HS-5 (cell line): ENCODE measurements at places on chromosomes 5 and 9.
A peak's percentile ranks its signal among the peaks of the same experiment; 100 is the strongest.

DNA sequence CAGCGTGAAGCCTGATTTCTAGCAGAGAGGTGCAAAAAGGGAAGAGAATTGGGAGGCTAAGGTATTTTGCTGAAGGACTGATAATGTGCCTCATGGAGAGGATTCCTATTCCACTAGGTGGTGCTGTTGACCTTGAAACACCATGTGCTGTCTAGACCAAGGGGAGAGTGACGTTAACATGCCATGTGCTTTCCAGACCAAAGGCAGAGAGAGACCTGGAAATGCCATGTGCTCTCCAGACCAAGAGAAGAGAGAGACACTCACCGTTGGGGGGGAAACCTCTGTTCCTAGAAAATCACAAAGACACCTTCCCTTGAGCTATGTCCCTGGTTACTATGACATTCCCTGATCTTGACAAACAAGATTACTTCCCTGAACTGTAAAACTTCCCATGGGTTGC lies 286.0 kb upstream of the TUSC1 start:
- peak; percentile 54 for DNase-seq

DNA sequence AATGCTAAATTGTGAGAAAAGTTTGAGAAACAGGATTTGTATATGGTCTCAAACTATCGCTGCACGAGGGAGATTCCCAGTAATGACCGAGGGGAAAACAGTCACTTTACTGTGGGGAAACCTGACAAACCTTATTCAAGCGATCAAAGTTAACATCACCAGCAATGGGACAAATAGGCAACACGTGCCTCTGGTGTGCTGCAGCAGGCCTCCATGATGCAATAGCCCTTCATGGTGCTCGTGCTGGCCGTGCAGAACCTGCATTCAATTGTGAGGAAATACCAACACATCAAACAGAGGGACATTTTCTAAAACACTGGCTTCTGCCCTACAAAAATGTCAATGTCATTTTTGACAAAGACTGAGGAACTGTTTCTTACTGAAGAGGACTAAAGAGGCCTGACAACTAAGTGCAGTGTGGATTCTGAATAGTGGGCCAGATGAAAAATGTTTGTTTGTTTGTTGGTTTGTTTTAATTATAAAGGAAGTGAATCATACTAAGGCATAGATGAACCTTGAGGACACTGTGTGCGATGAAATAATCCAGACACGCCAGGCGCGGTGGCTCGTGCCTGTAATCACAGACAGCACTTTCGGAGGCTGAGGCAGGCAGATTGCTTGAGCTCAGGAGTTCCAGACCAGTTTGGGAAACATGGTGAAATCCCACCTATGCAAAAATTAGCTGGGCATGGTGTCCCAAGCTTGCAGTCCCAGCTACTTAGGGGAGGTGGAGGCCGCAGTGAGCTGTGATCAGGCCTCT lies 17.6 kb upstream of the MARCHF6 start:
- no peak for DNase-seq

DNA sequence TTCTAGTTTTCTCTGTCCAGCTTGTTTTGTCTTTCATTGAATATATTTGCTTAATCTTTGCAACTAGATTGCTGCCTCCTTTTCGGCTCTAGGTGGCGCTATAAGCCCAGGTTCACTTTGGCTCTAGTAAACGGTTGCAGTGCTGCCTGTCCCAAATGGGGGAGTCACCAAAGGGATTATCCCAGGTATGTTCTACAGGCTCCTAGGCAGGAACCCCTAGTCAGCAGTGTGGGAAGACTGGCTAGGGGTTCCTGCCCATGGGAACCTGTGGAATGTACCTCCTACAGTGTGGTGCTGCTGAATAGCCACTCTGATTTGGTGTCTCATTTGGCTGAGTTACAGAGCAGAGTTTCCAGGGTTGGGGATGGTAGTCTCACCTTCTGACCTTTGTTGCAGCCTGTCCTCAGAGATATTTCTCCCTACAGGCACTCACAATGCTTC lies 85.2 kb downstream of the ARSB start:
- no peak for DNase-seq

DNA sequence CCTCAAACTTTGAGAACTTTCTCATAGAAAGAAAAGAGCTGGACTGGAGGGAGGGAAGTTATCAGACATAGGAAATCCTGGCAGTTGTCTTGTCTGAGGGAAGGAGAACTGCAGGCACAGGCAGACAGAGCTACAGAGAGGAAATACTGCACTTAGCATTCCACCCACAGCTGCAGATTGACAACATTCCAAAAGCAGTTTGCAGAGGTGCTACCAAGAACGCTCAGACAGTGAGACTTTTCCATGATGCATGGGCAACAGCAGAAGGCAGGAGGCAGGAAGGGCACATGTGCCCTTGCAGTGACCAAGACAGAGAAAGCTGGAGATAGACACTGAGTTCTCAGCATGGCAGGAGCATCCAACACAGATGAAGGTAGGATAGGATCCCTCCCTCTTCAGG lies 327.5 kb upstream of the ZNF462 start:
- DNase-seq = no peak

DNA sequence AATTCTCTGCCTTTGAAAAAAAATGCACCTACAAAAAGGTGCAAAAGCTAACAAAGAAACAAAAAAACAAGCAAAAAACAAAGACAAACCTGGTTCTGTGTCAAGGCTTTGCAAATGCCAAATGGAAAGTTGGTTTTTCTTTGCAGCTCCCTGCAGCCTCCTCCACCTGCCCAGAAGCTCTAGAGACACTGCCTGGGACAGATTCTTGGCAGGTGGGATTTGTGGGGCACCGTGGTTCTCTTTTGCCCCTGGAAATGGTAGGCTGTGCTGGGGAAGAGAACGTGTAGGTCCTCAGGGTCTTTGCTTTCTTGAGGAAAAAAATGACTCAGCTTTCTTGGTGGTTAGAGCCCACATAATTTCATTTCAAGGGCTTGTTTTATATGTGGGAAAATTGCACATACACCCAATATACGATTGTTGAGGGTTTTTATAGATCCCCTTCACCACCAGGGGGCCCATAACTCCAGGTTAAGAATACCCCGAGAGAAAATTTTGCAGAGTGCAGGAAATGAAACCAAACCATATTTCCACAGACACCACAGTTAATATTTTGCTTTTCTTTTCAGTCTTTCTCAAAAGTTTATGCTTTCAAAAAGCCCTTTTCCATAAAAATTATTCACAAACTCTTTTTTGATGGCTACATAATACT lies 58.7 kb downstream of the NXNL2 start:
- no peak for DNase-seq

- no peak for DNase-seq
Observed at GRCh38 chr5:93252165-93252564, 328.9 kb downstream of the NR2F1-AS1 start.

- DNase-seq = no peak
Observed at GRCh38 chr9:134466869-134467616, 140.8 kb downstream of the RXRA start.

DNA sequence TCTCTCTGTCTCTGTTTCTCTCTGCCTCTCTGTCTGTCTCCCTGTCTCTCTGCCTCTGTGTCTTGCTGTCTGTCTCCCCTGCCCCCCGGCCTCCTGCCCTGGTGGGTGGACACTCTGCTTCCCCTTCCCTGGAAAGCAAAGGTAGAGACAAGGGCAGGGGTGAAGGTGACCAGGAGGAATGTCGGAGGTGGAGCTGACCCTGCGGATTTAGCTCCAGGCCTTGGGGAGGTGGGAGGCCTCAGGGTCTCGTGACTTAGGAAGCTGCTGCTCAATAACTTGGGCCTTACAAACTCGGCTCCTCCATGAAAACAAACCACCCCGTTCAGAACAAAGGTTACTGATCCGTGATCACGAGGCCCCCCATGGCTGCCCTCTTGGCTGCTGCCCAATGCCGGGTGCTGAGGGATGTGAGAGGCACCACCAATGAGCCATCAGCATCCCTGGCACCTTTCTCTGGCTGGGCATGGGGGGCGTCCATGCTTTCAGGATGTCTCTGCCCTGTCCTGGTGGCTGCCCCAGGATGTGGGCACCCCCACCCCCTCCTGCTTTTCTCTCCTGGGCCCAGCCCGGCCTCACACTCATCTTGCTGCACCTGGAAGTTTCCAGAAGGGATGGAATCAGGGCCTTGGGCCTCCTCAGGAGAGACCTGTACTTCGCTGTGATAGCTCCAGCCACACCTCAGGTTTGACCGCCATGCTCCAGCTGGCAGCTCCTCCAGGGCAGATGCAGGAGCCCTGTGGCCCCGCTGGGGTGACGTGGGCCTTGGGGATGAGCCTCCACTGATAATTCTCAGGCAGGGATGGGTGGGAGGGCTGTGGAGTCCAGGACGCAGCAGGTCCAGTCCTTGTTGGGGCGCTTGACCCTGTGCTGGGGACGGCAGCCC lies 14.8 kb upstream of the SLC6A19 start:
- DNase-seq = no peak

- DNase-seq = no peak
Observed at GRCh38 chr9:109019420-109019819, 6.1 kb upstream of the CTNNAL1 start.

DNA sequence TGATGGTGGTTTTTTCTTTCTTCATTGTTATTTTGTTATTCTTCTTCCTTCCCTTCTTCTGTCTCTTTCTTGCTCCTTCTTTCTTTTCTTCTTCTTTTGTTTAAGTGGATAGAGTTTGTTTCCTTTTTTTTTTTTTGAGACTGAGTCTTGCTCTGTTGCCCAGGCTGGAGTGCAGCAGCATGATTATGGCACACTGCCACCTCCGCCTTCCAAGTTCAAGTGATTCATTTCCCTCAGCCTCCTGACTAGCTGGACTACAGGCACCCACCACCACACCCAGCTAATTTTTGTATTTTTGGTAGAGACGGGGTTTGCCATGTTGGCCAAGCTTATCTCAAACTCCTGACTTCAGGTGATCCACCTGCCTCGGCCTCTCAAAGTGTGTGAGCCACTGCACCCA lies 40.3 kb downstream of the JAK2 start:
- no peak for DNase-seq

DNA sequence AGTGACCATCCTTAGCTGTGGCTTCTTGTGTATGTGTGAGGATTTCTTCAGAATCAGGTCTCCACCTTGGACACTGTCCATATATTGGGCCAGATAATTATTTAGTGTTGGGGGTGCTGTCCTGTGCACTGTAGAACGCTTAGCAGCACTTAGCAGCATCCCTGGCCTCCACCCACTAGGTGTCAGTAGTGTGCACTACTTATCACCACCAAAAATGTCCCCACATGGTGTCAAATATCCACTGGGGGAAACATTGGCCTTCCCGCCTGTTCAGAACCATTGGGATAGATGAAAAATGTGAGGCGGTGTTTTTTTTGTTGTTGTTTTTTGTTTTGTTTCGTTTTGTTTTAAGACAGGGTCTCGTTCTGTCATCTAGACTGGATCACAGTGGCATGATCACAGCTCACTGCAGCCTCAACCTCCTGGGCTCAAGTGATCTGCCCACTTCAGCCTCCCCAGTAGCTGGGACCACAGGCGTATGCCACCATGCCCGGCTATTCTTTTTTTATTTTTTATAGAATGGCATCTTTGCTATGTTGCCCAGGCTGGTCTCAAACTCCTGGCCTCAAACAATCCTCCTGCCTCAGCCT lies 67.7 kb downstream of the TENT4A start:
- no peak for DNase-seq

DNA sequence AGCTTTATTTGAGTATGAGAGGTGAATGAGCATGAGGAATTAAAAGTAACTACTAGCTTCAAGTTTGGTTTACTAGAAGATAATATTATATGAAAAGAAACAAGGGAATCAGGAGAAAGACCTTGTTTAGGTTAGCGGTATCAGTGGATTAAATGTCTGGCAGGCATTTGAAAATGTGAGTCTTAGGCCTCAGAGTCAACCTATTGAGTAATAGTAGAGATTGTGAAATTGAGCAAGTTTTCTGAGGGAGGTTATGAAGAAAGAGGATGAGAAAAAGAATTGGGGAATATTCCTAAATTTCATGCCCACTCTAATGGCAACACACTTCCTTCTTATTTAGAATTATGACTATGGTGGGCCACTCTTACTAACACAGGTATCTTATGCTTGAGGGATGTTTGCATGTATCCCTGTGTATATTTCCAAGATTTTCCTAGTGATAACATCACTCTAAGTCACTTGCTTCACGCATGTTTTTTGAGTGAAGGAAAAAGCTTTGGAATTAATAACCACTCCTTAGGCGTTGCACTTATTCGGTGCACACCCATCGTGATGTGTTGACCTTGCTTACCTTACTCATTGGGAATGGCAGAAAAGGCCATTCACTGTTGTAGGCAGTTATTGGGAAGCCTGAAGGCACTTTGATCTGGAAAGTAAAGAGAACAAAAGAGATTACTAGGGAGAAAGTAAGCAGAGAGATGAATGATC lies 8.2 kb upstream of the ELL2 start:
- DNase-seq = no peak

DNA sequence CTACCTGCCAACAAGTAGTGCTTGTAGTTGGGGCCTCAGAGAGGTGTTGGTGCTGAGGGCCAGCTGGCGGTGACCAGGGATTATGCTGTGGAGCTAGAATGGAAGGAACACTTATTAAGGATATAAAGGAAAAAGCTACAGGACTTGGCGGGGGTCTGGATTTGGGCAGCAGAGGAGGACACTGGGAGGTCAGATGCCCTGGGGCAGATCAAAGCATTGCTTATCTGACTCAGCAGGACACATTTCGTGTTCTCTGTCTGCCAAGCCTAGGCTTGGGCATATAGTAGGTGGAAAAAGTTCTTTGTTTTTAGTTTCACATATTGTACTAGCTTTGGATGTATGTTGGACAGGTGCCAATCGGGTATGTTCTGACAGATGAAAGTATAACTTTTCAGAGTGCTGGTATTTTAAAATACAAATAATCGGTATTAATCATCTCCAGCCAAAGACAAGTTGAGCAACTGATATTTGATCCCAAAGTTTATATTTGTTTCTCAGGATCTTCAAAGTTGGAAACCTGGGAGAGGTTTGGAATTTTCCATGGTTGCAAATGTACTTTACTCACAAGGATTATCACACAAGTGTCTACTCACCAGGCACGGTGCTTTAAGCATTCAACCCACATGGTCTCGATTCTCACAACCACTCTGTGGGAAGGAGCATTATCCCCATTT lies 69.4 kb downstream of the IQGAP2 start:
- DNase-seq = no peak

- no peak for DNase-seq
Observed at GRCh38 chr9:114343471-114344187, 14.0 kb downstream of the ORM2 start.

DNA sequence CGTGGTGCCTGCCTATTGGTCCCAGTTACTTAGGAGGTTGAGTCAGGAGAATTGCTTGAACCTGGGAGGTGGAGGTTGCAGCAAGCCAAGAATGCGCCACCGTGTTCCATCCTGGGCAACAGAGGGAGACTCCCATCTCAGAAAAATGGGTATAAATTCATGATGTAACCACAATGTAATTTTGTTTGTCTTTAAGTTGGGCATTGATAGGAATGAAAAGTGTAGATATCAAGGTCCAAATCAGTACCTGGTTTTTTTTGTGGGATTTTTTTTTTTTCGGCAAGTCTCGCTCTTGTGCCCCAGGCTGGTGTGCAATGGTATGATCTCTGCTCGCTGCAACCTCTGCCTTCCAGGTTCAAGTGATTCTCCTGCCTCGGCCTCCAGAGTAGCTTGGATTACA lies 7.4 kb downstream of the NPM1 start:
- DNase-seq = no peak

GRCh38 chr5:44619875-44620610 lies 188.7 kb upstream of the MRPS30 start:
- no peak for DNase-seq
